Fibroblast of the conjunctiva (primary cell): ENCODE measurements at places on chromosomes 5 and 9.

GRCh38 chr5:171268700-171269620 lies 40.1 kb upstream of the TLX3 start:
- no peak for DNase-seq

DNA sequence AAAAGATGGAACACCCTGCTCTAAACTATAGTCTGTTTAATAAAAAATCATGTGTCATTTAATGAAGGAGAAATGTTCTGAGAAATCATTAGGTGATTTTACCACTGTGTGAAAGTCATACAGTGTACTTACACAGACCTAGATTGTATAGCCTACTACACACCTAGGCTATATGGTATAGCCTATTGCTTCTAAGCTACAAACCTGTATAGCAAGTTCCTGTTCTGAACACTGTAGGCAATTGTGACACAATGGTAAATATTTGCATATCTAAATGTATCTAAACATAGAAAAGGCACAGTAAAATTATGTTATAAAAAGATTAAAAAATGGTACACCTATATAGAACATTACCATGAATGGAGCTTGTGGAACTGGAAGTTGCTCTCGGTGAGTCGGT lies 40.6 kb downstream of the EFNA5 start:
- DNase-seq, result no peak

DNA sequence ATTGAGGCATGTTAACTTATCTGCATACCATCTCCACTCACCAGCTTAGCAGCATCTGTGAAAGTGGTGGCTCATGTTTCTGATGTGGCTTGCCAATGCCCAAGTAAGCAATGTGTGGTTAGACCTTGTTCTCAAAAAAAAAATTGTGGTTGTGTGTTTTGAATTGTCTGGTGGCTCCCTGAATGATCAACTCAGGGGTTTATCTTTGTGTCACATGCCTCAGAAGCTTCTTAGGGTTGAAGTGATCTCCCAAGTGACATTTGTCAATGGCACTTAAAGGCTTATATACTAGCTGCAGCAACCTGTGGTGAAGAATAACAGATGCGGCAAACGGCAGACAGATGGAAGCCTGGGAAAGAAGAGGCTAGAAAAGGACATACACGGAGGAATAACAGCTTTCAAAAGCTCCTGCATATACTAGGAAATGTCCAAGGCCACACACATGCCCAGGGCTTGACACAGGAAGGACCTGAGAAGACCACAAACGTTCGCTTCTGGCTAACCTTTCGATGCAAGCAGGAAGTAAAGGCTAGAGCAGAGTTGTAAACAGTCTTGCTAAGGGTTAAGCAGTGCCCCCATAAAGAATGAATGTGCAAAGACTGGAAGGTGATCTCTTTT lies 42.2 kb upstream of the FSD1L start:
- no peak for DNase-seq

- no peak for DNase-seq
Observed at GRCh38 chr5:112417931-112418658, 982 bp downstream of the EPB41L4A start.

DNA sequence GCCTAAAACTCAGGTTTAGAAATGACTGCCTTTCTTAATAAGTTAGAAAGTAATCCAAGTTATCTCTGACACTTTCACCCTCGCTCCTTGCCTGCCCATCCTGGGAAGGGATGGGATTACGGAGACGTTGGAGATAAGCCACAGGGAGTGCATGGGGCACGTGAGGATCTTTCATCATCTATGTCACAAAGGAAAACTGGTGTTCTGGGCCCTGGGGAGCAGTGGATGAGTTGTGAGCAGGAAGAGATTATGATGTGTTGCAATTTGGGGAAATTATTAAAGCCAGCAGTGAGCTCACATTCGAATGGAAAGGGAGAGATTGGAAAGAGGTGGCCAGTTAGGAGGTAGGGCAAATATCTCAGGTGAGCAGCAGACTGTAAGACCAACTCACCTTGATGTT lies 12.8 kb downstream of the AFAP1L1 start:
- peak; percentile 63 for DNase-seq

- DNase-seq, result no peak
Observed at GRCh38 chr9:136757328-136757727, 715 bp downstream of the LCN8 start.

- DNase-seq, result no peak
Observed at GRCh38 chr9:115211413-115212124, 93.6 kb upstream of the TNC start.

- no peak for DNase-seq
Observed at GRCh38 chr9:129816501-129817435, 7.2 kb downstream of the TOR1A start.

GRCh38 chr5:5360941-5361520 lies 61.4 kb upstream of the ICE1 start:
- no peak for DNase-seq

- DNase-seq, result no peak
Observed at GRCh38 chr5:38113880-38114279, 144.5 kb upstream of the EGFLAM start.

DNA sequence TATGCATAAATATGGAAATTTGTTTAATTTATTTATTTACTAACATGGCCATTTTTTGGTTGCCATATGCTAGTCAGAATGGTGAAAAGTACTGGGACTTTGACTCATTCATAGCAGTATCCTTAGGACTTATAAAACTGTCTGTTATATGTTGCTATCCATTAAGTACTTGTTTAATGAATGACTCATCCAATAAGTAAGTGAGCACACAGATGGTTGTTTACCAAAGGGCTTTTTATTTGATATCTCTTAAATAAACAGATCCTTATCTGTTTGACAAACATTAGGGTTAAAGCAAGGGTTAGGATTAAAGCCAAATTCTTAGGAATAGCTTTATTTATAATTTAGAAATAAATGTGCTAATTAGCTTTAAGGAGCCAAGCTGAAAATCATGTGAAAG lies 183.4 kb downstream of the FBXO4 start:
- DNase-seq, result no peak

DNA sequence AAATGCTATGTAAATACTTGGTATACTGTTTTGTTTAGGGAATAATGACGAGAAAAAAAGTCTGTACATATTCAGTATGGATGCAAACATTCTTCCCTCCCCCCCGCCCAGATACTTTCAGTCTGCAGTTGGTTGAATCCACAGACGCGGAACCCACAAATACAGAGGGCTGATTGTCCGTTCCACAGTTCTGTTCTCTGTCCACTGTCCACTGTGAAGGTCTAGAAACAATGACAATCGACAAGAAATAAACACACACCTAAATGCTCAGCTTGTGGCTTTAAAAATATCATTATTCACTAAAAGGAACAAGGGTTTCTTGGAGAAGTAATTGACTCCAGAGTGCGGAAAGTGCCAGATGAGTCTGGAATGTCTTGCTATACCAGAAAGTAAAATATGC lies 109.1 kb downstream of the TMEM161B start:
- no peak for DNase-seq

GRCh38 chr9:119078015-119078414 lies 291.2 kb downstream of the BRINP1 start:
- no peak for DNase-seq

DNA sequence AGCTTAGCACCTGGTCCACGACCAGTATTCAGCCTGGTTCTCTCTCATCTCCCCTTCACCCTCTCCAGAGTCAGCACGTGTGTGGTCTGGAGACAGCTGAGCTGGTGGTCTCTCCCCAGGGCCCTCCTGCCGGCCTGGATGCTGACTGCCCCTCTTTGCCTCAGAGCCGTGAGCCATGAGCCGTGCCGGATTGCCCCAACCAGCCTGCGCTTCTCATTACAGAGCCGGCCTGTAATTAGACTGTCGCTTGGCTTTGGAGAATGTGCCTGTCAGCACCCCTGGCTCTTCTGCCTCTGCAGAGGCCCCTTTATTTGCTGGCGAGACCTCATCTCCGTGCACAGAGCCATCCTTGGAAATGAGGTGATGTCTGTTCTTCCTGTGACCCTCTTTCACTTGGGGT lies 118.7 kb upstream of the BOD1 start:
- DNase-seq, result no peak

- no peak for DNase-seq
Observed at GRCh38 chr5:180494510-180495181, 467 bp downstream of the CNOT6 start.

GRCh38 chr9:137273611-137274320 lies 3.8 kb upstream of the TOR4A start:
- DNase-seq, result no peak

- no peak for DNase-seq
Observed at GRCh38 chr9:91640428-91640827, 216.8 kb upstream of the NFIL3 start.

DNA sequence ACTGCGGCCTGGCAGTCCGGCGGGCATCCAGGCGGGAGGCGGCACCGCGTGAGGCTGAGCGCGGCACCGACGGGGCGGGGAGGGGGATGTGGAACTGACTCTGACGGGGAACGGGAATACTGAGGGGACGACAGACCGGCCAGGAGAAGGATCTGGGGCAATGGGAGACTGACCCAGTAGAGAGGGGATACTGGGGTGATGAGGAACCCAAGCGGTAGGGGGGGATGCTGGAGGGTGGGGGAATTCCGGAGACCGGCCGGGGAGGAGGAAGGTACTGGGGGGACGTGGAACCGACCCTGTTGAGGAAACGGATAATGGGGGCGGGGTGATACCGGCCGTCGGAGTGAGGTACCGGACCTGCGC lies 423 bp downstream of the IPPK start:
- no peak for DNase-seq

- no peak for DNase-seq
Observed at GRCh38 chr5:24232041-24232440, 412.7 kb downstream of the CDH10 start.

- no peak for DNase-seq
Observed at GRCh38 chr9:92032891-92033290, 82.3 kb downstream of the SPTLC1 start.

- DNase-seq, result no peak
Observed at GRCh38 chr5:96597438-96598020, 64.6 kb upstream of the CAST start.

DNA sequence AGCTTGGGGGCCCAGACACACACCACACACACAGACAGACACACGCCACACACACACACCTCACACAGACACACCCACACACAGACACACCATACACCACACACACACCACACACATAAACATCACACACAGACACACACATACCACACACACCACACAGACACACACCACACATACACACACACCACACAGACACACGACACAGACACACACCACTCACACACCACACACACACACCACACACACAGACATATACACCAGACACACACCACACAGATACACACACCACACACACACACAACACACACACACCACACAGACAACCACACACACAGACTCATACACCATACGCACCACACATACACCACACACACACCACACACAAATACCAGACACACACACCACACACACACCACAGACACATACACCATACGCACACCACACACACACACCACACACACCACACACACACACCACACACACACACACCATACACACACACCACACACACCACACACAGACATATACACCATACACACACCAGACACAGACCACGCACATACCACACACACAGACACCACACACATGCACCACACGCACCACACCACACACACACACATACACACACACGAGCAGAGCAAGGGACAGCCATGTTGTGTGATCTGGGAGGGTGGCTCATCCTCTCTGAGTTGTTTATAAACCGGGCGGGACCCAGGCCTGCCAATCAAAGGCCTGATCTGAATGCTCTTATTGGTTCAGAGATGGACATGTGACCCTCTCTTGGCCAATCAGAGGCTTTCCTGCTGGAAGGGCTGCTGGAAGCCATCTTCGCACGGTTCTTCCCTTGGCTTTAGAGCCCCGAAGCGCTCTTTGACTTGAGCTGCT lies 148.3 kb downstream of the GAPVD1 start:
- DNase-seq, result no peak

DNA sequence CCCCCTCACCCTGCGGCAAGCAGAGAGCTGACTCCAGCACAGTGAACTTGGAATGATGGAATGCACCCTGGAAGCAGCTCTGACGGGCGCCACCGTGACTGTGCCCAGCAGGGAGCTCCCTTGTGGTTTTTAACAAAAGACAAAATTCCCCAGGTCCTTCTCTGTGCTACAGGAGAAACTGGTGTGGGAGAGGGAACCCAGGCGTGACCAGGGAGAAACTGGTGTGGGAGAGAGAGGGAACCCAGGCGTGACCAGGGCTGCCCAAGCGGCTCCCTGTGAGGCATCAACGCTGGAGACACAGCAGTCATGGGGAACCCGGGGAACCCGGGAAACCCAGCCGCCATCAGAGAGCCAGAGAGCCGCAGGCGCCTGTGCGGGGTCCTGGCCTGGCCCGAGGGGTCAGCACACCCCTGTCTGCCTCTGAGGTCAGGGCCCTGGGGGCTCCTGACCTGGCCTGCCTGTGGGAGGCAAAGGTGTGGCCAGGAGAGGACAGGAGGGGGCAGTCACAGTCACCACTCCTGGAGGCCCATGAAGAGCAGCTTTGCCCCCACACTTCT lies 3.1 kb upstream of the AHRR start:
- DNase-seq, result no peak

GRCh38 chr5:38755181-38755580 lies 90.6 kb upstream of the OSMR start:
- DNase-seq, result no peak

DNA sequence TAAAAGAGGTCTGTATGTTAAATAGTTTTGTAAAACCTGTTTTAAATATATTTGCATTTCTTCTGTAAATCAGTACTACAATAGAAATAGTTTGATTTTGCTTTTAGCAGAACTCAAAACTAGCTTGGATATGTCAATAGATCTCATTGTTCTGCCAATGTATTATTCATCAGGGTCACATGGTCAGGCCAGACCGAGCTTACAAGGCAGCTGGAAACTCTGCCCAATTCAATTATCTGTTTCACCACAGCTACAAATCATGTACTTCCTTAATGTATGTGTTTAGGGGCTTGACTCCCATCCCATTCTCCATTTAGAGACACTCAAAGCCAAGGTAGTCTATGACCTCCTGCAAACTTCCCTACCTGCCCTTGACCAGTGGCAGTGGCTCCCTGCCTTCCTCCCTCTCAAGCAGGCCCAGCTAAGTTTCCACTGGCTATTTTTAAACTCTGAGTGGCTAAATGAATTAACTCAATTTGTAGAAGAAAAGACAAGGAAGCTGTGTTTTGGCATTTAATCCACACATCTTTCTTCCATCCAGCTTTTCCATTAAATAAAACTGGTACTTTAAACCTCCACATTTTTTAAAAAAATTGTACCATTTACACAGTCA lies 46.4 kb upstream of the SELENOP start:
- DNase-seq, result peak; percentile 57

GRCh38 chr5:179907556-179908324 lies at the start of gene TBC1D9B:
TBC1D9B (minus strand) TSS chr5:179907897; CDS start chr5:179907821, 76 bp downstream.
- peak; percentile 32 for DNase-seq

GRCh38 chr9:129285979-129286772 lies 108.1 kb upstream of the IER5L start:
- DNase-seq, result no peak

GRCh38 chr5:54616031-54616430 lies 98.5 kb downstream of the SNX18 start:
- peak; percentile 69 for DNase-seq

- no peak for DNase-seq
Observed at GRCh38 chr9:8156346-8156745, 356.8 kb upstream of the DMAC1 start.
